ENCODE measurements at places on chromosomes 13 and 19.

GRCh38 chr13:89113744-89114143, 1442.6 kb downstream of the SLITRK5 start:
- no peak for DNase-seq

DNA sequence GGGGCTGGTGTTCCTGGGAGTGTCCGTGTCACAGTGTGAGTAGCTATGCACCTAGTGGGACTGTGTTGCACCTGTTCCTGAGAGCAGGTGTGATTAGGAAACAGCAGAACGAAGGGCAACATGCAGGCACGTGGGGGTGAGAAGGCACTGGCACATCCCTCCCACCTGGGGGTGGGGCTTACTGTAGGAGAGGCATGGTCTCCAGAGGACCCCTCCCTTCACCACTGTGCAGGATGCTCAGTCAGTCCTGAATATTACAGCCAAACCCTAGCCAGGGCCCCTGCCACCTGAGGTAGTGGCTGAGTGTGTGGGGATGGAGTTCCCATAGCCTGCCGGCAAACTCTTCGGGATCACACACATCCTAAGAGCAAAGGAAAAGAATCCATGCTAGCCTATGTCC, 99.2 kb downstream of the ZDHHC20 start:
- DNase-seq, result no peak

DNA sequence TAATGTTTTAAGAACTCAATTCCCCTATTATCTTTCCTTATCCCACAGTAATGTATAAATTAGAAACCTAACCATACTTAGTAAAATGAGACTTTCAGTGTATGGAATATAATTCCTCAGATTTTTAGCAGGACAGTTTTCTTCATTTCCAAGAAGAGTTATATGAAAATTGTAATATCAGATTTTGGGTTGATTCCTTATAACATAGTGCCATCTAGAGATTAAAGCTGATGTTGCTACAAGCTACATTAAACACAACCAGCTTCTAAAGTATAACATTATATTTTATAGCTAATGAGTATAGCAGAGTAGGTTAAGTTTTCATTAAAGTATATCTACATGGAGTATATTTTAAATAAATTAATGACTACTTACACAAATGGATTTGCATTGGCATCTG, 99.7 kb upstream of the MIR17HG start:
- DNase-seq, result no peak

DNA sequence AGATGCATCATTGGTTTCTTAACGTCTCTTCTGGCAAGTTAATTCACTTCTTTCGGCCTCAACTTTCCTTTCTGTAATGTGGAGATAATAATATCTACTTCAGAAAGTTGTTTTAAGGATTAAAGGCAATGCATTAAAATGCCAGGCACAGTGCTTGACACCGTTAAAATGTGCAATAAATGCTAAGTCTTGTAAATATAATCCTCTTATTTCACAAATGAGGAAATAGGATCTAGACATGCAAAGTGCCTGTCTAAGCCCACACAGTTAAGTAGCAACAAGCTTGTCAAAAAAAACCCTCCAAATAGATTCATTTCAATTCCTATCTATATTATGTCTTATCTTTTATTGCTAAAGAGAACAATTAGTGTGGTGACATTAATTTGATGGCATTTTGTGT, 86.4 kb upstream of the TSC22D1 start:
- no peak for DNase-seq

DNA sequence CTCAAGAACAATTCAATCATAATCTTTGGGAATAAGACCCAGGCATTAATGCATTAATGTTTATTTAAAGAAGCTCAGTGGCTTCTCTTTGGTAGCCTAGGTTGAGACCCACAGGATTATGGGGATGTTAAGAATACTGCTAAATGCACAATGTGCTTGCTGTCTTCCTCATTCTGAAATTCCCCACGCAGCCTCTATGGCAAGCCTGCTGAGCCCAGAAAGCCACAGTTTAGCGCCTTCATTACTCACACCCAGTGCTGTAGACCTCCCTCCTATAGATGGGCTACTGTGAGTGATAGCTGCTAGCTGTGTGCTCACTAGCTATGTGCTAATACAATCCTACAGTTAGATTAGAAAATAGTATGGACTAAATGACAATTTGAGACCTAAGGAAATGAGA, 90.6 kb downstream of the TNFSF13B start:
- DNase-seq, result no peak

GRCh38 chr13:31380715-31381114, 180.9 kb downstream of the B3GLCT start:
- DNase-seq, result no peak

DNA sequence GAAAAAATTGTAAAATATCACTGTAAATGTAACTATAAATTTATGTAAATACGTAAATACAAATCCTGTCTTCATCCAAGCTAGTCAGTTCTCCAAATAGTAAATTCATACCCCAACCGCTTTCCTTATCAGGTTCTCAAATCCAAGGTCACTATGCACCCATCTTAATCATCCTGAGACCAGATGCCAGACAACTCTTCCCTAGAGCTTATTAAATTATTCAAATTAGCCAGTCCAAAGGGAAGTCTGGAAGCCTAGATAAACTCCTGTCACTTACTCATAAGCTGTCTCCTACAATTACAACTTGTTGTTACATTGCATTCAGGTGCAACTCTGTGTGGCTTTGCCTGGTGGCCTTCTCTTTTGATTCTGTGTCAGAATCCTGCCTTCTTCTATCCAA, 836.1 kb upstream of the PCDH20 start:
- no peak for DNase-seq

DNA sequence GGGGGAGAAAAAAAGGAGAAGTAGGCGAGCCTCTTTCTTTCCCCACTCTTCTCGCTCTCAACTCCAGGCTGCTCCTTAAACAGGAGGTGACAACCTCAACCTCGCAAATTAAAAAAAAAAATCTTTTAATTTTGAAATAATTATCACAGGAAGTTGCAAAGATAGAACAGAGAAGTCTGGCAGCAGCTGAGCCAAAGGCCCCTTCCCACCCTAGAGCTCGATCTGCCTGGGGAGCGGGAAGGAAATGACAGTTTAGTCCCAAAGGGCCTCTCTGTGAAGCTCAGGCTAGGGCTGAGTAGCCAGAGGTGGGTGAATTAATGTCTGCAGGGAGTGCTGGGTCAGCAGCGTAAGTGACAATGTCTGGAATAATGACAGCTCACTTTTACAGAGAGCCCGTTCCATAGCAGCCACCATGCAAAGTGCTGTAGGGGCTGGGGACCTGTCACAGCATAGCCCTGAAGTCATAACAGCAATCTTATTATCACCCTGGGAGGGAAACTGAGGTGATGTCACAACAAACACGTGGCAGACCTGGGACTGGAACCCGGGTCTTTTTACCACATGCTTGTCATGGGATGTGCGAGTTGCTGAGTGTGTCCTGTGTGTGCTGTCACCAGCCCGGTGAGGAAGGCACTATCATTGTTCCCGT, 8.8 kb upstream of the CD22 start:
- DNase-seq, result no peak
